ENCODE measurements at places on chromosomes 7 and 10. TPM values are rescaled to one million over a fixed set of nuclear protein-coding genes. Genes with fewer than 3 reads are reported as not detected.
A peak's percentile ranks its signal among the peaks of the same experiment; 100 is the strongest.

GRCh38 chr10:62818426-62819011 lies 2.4 kb upstream of the EGR2 start:
- H3K27me3 ChIP-seq, result peaks cover 15% of the 10 kb centered on the region
- peaks cover 45% of the 10 kb centered on the region for H3K4me1 ChIP-seq
- H3K27ac ChIP-seq, result no peak overlapping the region
- no peak for DNase-seq

DNA sequence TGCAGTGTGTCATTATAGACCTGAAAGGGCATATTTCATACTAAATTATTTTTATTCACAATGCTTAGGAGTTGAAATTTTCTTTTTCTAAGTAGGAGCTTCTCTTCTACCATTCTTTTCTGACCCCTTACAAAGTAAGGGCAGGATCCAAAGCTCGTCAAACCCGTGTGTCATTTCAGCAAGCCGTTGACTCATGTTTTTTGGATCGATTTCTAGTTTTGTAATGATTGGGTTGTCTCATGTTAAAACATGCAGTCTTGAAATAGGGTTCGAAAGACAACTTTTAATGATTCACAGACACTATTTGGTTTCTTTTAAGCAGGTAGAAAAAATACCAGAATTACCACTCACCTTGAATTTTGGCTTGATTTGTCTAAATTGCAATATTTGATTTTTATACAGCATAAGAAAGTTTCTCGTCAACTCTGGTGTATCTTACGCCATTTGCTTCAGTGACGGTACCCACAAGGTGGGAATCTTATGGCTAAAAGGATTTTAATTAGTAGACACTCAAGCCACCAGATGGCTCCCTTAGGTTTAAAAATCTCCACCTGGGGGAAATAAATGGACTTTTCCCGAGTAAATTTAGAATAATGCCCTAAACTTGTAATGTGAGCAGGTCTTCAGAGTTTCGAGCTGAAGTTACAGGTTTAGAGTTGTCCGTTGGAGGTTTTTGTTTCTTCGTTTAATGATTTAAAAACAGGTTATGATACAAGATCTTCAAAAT lies 283.4 kb downstream of the CCDC3 start:
- no peaks in the 10 kb centered on the region for H3K36me3 ChIP-seq
- H3K4me3 ChIP-seq, result no peak overlapping the region
- H3K4me1 ChIP-seq, result no peaks in the 10 kb centered on the region
- H3K27ac ChIP-seq, result no peak overlapping the region

DNA sequence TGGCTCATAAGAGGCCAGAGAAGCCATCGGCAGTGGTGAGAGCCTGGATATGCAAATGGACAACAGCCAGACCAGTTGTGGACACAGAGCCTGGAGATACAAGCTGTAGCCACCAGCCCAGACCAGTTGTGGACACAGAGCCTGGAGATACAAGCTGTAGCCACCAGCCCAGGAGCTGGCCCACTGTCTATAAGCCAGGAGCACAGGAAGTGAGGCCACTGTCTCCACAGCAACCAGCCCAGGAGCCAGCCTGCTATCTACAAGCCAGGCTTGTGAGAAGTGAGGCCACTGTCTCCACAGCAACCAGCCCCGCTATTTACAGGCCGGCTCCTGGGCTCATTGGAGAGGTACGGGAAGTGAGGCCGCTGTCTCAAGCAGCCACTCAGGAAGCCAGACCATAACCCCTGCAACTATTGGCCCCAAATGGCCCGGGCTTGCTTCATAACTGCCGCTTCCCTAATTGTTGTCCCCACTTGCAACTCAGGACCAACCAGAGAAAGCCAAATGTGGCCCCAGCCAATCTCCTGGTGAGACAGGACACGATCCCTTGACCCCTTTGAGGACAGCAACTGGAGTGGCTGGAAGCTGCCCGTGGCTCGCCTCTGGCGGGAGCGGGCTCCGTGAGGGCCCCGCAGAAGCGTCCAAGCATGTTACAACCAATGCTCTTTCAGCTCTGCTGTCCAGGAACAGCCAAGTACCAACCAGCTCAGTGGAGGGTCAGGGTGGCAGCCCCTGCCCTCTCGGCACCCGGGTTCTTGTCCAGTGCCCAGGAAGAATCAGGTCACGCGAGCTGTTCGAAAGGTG lies 44.1 kb upstream of the CNPY1 start:
- peaks cover 9% of the 10 kb centered on the region for H3K4me1 ChIP-seq
- no peaks in the 10 kb centered on the region for H3K36me3 ChIP-seq
- peaks cover 64% of the 10 kb centered on the region for H3K27me3 ChIP-seq
- H3K4me3 ChIP-seq, result no peak overlapping the region
- peak; percentile 70 for DNase-seq

DNA sequence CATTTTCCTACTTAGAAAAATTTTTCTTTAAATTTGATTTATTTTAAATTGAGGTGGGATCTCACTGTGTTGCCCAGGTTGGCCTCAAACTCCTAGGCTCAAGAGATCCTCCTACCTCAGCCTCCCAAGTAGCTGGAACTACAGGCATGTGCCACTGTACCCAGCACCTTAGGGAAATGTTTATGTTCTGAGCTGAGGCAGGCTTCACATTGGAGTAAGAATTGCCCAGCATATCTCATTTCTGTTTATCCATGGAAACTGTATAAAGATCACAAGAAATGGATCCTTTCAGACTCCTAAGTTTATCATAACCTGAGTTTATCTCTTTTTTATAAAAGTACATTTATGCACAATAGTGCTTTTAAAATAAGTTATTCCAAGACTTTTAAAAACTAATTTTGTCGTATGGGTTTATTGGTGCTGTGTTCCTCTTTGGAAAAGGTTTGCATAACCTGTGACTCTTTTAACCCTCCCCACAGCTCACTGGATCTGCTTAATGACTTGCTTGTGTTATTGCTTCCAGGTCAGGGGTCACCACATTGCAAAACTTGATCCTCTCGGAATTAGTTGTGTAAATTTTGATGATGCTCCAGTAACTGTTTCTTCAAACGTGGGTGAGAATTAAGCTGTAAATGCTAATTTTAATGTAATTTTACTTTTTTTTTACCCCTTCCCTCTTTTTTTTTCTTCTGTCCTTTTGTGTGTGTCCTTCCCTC lies 40.7 kb downstream of the OGDH start:
- H3K4me3 ChIP-seq, result no peak overlapping the region
- no peaks in the 10 kb centered on the region for H3K4me1 ChIP-seq
- no peak for DNase-seq

Gene GRID2IP
- not detected for total RNA-seq

Gene SEPTIN7
- 95.0 TPM for total RNA-seq

Gene PRSS1
- 6.6 TPM for total RNA-seq

Gene BAMBI
- 18.7 TPM for total RNA-seq

Gene TSPAN12
- total RNA-seq, result 0.51 TPM
